ENCODE measurements at places on chromosomes 2 and 18. TPM values are rescaled to one million over a fixed set of nuclear protein-coding genes. Genes with fewer than 3 reads are reported as not detected.
A peak's percentile ranks its signal among the peaks of the same experiment; 100 is the strongest.

- DNase-seq = no peak
Observed at GRCh38 chr2:150267651-150268415, 219.6 kb downstream of the RND3 start.

DNA sequence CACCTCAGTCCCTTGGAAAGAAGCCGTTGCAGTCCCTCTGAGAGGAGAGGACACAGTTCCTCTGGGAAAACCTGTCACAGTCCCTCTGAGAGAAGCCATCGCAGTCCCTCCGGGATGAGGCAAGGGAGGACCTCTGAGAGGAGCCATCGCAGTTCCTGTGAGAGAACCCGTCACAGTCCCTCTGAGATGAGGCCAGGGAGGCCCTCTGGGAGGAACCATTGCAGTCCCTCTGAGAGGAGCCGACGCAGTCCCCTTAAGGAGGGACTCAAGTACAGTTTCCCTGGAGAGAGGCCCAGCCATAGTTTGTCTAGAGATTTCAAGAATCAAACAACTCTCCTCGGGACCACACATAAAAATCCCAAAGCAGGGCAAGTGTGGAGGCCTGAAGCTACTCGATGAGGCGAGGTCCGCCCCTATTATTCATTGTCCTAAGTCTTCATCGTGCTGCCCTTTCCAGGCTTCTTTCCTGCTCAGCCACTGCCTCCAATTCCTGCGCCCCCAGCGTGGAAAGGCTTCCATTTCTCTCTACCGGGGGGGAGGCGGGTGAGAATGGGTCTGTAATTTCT lies 630 bp upstream of the ZNF512 start:
- peak; percentile 28 for DNase-seq

DNA sequence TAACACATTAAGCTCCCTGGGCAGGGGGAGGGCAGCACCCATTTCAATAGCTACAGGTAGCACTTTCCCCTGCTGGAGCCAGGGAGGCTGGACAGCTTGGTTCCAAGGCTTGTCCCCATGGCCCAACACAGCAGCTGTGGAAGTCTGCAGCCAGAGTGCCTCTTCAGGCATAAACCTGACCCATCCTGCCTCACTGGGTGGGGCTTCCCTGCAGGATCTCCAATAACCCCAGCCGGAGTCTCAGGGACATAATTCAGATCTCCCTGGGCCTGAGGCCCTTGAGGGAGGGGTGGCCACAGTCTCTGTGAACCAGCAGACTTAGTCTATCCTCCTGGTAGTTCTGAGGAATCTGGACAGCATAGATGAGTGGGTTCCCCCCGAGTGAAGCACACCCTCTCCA lies 1001.9 kb upstream of the CHAC2 start:
- DNase-seq = no peak

- DNase-seq = no peak
Observed at GRCh38 chr2:186542002-186542401, 47.9 kb upstream of the ITGAV start.

DNA sequence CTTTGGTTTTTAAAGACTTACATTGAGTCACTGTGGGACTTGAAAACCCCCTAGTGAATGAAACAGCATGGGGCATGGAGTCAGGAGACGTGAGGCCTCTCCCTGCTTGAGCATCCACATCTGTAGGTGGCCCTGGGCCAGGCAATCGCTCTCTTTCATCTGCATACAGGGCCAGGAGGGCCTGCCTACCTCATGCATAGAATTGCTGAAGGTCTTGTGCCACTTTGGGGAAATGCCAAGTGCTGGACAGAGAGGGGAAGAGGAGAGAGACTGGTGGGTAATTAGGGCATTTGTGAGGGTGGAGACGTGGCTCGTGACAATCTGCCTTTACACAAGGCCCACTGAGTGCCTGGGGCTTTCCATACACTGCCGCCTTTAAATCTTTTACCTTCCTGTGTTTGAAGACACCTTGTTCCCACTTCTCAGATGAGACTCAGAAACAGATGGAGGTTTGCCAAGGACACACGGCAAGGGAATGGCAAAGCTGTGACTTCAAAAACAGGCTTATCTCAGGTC lies 322.2 kb upstream of the HS6ST1 start:
- no peak for DNase-seq

DNA sequence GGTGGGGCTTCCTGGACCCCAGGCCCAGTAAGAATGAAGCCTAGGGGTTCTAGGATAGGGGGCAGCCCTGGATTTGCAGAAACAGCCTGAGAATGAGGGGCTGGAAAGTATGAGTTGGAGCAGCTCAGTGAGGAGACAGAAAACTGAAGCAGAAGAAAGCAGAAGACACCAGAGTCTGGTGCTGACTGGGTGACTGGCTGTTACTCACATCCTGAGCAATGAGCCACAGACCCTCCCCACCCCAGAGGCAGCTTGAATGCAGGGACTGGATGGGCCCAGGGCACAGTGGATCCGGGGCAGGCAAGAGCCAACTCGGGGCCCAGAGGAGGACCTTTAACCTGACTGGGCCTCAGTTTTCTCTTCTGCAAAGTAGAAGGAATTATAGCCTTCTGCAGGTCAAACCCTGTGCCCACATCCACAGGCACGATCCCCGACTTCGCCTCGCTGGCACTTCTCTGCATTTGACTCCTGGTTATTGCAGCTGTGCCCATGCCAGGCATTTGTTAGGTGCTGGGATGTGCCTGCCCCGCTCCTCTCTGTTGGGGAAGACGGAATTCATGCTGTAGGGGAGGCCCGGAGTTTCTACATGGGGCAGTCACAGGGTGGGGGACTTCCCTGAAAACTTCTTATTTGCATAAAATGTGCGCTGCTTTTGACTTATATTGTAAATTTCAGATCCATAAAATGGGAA lies 8.5 kb downstream of the STEAP3 start:
- DNase-seq = no peak

DNA sequence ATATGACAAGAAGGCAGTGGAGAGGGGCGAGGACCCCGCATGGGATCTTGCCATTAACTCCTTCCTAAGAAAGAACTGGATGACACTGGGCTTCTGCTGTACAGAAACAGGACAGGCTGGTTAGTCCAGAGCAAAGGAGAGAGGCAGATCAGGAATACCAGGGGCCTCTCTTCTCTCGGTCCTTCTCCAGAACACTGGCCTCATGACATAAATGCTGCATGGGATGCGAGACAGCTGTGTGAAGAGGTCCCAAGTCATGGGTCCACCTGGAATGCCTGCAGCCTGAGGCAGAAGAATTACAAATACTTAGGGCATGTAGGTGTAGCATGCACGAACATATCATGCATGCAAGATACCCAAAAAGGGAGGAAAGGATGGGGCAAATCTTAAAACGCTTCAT lies 9.1 kb downstream of the MBOAT2 start:
- no peak for DNase-seq

GRCh38 chr2:168536925-168537466 lies 80.9 kb downstream of the CERS6 start:
- no peak for DNase-seq

DNA sequence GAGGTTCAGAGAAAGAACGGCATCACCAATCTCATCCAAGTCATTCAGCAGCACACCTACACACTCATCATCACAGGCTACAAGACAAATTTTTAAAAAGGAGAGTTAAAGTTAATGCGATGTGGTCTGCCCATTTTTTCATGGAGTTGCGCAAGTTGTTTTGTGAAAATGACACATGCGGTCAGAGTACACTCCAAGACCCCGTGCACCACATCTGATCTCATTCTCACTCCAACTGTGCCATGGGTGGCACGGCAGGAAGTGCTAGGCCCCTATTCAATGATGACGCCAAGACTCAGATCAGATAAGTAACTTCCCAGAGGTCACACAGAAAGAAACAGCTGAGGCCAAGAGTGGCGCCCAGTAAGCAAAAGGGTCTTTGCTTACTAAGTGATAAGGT lies 119.8 kb downstream of the LAMA1 start:
- no peak for DNase-seq

- DNase-seq = no peak
Observed at GRCh38 chr2:203859030-203859789, 8.4 kb upstream of the CTLA4 start.

- no peak for DNase-seq
Observed at GRCh38 chr18:32324181-32324580, 134.3 kb downstream of the MEP1B start.

- DNase-seq = no peak
Observed at GRCh38 chr2:40397765-40398164, 54.1 kb downstream of the SLC8A1 start.

- DNase-seq = no peak
Observed at GRCh38 chr2:146496248-146496647, 1348.6 kb upstream of the ACVR2A start.

DNA sequence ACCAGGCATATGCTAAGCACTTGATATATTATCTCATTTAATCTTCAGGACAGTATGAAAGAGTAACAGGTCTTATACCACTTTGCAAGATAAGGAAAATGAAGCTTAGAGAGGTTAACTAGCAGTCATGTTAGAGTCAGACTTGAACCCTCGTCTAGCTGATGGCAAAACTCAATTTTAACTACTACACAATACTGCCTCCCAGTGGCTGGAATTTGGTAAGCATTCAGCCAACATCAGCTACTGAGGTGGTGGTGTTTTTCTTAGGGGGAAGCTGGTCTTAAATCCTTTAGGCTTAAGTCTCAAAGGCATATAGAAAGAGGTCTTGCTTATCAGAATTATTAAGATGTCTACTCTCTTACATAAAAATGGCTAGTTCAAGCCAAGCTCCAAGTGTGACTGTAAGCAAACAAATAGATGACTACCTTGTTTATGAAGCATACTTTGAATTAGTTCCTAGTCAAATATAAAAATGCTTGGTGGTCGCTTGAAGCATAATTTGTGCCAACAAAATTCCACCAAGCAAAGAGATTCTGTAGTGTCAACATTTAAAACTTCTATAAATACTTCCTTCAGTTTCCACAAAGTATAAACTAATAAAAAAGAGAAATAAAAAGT lies 325.4 kb upstream of the FIGN start:
- DNase-seq = peak; percentile 3

GRCh38 chr2:202592566-202592965 lies 42.2 kb upstream of the FAM117B start:
- no peak for DNase-seq

- no peak for DNase-seq
Observed at GRCh38 chr2:207663870-207664545, 38.8 kb upstream of the METTL21A start.

- DNase-seq = no peak
Observed at GRCh38 chr2:177355874-177356273, 36.7 kb upstream of the AGPS start.

DNA sequence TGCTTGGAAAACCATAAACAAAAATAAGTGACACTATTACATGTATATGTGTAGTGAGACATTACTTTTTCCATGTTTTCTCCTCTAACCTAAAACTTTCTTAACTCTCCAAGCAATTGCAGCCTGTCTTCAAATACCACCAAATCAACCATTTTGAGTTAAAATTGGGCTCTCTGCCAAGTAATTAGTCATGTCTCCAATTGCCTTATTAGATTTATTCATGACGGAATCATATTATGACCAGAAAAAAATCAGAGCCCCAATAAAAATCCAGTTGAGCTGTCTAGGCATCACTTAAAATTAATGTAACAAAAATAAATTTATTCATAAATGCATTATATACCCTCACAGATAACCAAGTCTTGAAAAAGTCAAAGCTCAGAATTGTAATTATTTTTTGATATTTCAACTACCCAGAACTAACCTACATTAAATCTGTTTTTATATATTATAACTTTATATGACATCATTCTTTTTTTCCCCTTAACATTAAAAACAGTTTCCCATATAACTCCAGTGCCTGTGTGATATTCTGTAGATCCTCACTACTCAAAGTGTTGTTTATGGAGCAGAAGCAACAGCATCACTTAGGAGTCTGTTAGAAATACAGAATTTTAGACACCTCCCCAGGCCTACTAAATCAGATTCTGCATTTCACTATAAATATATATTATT lies 157.0 kb downstream of the ERBB4 start:
- DNase-seq = no peak

- no peak for DNase-seq
Observed at GRCh38 chr18:49228187-49228586, 232.3 kb downstream of the DYM start.

DOK6 gene
- total RNA-seq = not detected

OR6B2 gene
- not detected for total RNA-seq

ERICH2 gene
- 1.3 TPM for total RNA-seq

SERPINB4 gene
- not detected for total RNA-seq

RFTN2 gene
- not detected for total RNA-seq

LIMS3 gene
- 0.74 TPM for total RNA-seq

DSC3 gene
- total RNA-seq = 0.40 TPM
